ENCODE measurements at places on chromosomes 7 and 10.

DNA sequence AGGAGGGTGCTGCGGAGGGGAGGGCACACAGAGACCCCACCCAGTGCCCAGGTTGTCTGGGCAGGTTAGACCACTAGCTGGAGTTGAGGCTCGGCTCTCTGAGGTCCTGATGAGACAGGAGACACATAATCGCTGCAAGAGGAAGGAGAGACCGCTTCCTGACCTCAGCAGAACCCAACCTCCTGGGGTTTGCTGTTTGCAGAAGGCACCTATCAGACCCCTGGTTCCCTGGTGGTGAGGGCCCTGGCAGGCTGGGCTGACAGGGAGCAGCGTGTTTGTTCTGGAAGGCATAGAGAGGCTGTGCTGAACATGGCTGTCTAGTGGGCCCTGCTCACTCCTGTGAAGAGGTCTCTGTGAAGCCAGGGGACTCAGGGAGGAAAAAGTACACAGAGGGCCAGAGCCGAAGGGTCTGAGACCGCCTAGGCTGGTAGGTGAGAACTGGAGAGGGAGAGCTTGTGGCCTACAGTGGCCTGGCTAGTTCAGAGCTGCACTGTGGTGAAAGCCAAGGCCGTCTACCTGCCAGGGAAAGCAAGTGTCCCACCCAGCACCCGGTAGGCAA, 39.4 kb upstream of the NPFFR1 start:
- no peak for DNase-seq

DNA sequence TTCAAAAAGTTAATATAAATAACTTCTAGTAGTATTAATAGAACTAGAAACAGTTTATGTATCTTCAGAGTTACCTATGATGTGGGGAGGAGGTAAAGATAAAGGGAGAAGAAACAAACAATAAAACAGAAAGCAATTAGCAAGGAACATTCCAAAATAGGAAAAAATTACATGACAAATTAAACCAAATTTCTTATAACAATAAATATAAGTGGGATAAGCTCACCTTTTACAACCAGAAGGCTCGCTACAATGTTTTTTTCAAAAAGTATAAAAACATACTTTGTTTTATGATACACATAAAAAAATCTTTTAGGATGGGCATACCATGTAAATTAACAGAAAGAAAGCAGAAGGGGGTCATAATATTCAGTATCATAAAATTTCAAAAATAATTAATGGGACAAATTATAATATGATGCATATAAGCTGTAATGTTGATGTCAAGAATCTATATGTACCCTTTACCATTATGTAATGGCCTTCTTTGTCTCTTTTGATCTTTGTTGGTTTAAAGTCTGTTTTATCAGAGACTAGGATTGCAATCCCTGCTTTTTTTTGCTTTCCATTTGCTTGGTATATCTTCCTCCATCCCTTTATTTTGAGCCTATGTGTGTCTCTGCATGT, 31.8 kb downstream of the GLCCI1 start:
- no peak for DNase-seq

- peak; percentile 91 for DNase-seq
Measured at GRCh38 chr10:104291439-104291951, 22.5 kb downstream of the GSTO2 start.

GRCh38 chr10:50653142-50653541, 29.4 kb upstream of the SGMS1 start:
- no peak for DNase-seq

DNA sequence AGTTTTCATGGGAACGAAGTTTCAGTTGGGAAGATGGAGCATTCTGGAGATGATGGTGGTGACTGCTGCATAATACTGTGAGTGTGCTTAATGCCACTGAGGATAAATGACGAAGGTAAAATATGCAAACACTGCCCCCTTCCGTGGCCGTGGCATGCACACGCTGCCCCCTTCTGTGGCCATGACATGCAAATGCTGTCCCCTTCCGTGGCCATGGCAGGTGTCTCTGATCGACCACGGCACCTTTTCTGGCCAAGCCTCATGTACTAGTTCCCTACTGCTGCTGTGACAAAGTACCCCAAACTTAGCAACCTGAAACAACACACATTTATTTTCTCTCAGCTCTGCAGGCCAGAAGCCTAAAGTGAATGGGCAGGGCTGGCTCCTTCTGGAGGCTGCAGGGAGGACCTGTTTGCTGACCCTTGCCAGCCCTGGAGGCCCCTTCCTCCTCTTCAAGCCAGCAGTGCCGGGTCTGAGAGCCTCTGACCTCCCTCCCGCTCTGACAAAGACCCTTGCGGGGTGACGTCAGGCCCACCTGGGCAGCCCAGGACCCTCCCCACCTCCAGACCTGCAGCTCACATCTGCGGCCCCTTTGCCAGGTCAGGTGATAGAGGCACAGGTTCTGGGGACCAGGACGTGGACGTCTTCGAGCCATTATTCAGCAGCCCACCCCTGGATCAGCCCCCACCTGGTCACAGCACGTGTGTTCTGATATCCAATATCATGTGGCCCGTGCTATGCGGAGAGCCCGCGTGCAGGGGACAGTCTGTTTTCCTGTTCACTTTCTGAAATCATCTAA, 82.0 kb downstream of the MICALL2 start:
- no peak for DNase-seq

DNA sequence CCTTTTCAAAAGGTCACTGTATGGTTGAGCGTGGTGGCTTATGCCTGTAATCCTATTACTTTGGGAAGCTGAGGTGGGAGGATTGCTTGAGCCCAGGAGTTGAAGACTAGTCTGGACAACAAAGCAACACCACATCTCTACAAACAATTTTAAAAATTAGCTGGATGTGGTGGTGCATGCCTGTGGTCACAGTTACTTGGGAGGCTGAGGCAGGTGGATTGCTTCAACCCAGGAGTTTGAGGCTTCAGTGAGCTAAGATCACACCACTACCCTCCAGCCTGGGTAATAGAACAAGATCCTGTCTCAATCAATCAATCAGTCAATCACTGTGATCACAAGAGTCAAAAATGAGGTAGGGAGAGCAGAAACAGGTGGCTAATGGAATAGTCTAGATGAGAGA, 97.0 kb downstream of the SUGCT start:
- DNase-seq, result no peak

- DNase-seq, result no peak
Measured at GRCh38 chr10:104734433-104734832, 93.3 kb downstream of the SORCS3 start.

DNA sequence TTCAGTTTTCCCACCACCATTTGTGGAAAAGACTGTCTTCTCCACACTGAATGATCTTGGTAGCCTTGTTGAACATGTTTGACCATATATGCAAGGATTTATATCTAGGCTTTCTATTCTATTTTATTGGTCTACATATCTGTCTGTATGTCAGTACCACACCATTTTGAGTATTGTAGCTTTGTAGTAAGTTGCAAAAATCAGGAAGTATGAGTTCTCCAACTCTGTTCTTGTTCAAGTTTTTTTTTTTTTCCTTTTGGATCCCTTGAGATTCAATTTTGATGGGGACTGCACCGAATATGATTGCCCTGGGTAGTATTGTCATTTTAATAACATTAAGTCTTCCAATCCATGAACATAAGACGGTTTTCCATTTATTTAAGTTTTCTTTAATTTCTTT, 176.8 kb downstream of the DNAJC1 start:
- no peak for DNase-seq

- no peak for DNase-seq
Measured at GRCh38 chr7:69440976-69441375, 157.3 kb upstream of the AUTS2 start.

- DNase-seq, result no peak
Measured at GRCh38 chr7:5210751-5211338, 20.8 kb downstream of the WIPI2 start.

- DNase-seq, result no peak
Measured at GRCh38 chr7:99791021-99791420, 7.0 kb upstream of the CYP3A4 start.

GRCh38 chr10:112475575-112476218, 28.7 kb downstream of the VTI1A start:
- DNase-seq, result no peak

GRCh38 chr7:47734287-47734948, 152.5 kb upstream of the TNS3 start:
- DNase-seq, result no peak

DNA sequence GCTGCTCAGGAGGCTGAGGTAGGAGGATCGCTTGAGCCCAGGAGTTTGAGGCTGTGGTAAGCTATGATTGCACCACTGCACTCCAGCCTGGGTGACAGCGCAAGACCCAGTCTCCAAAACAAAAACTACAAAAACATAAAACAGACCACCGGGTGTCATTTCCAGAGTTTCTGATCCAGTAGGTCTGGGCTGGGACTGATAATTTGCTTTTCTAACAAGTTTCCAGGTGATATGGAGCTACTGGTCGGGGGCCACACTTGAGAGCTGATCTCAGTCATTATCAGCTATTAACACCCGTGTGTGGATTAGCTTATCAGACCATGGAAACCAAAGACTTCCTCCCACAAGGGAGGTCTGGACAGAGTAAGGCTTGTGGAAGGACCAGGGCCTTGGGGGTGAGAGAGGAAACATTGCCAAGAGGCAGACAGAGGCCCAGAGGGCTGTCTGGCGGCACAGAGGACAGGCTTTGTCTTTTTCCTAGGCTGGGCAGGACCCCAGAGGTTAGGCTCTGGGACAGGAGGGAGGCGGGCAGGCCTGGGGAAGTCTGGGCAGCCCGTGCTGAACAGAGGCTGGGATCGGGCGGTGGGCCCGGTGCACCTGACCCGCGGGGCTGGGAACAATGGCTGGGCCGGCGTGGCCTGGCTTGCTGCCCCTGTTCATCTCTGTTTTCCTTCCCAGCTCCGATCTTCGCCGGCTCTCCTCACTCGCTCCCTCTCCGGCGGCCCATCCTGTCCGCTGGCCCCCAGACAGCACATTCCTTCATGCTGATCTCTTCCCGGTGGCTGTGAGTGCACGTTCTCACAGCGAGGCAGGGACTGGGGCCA, 25.2 kb downstream of the TMEM270 start:
- DNase-seq, result no peak

DNA sequence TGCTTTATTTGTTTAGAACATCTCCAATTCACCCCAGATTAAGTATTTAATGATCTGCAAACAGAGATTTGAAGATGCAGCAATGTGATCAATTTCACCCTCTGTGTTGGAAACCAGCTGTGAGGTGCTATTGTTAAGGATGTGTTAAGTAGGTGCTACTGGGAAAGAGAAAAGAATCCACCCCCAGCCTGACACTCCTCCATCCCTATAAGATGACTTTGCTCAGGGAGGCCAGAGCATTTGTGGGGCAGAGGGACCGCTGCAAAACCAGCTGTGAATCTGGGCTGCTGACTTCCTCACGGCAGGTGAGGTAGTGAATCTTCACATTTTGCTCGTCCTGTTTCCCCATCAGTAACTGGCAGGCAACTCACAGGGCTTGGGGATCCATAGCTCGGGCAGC, 297.5 kb downstream of the GFRA1 start:
- DNase-seq, result no peak

- DNase-seq, result no peak
Measured at GRCh38 chr10:123562811-123563580, 103.2 kb upstream of the GPR26 start.

DNA sequence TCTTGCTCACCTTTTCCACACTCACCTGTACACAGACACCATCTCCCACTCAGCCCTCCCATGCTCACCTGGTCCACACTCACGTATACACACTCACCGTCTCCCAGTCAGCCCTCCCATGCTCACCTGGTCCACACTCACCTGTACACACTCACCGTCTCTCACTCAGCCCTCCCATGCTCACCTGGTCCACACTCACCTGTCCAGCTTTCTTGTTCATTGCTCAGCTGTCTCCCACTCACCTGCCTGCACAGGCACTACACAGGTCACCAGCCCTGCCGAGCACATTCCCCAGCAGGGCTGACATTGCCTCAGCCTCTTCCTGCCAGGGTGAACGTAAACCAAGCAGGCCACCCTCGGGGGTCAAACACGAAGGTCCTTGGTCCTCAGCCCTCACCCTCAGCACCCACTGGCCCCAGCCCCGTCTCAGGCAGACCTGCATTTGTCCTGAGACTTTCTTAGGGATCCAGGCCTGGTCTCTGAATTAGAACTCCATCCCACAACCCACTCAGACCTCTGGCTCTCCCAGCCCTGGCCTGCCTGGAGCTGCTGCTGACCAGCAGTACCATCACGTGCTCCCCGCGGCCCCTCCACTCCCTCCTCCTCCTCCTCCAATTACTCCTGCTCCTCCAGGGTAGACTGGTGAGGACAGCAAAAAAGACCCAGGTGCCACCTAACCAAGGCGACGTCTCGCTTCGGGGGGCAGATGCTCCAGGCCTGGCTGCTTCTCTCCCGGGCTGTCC, 12.8 kb upstream of the DNAAF5 start:
- peak; percentile 27 for DNase-seq

DNA sequence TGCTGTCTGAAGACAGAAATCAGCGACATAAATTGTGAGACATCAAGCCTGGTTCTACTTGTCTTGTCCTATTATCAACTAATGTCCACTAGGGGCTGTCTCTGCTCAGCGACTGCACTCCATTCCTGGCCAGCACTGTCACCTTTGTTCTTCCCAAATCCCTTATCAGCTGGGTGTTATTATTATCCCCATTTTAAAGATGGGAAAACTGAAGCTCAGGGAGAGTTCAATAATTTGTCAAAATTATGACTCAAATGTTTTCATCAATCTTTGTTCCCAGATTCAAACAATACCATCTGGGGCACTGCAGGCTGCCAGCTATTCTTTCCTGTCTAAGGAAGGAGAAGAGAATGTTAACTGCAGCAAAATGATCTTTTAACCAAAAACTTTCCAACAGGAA, 431.6 kb upstream of the NFE2L3 start:
- no peak for DNase-seq

- no peak for DNase-seq
Measured at GRCh38 chr7:39592586-39592985, 26.4 kb downstream of the YAE1 start.

DNA sequence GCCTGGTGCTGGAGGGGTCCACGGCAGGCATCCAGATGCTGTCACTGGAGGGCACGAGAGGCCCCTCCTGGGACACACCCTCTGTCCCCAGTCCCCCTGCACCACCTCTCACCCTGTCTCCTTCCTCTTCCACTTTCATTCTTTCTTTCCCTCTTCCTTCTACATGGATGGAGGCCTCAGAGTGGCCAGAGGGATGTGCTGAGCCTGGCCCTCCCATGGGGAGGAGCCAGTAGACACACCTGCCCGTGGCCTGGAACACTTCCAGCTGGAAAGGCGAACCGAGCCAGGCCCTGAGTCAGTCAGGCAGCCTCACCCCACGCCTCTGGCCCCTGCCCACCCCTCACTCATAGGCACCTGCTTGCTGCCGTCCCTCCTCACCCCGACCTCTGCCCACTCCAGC, 55.9 kb upstream of the MXI1 start:
- DNase-seq, result no peak

DNA sequence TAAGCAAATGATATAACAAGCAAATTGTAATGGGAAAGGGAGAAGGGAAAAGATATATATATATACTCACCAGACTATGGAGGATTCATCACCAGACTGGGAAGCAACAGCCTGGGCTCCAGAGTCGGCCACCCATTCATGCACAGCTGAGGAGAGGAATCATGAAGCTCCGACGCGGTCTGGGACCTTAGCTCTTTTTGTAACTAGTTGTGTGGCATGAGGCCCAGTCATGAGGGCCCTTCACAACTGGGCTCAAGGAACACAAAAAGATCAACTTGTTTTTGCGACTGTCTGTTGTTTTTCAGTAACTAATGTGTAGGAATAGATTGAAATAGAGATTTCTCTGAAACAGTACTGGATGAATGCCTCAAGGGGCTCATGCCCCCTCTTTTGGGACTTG, 911.2 kb downstream of the TYW1 start:
- no peak for DNase-seq
